Chondrocyte (in vitro differentiated cells): ENCODE measurements at places on chromosomes 4 and X. TPM values are rescaled to one million over a fixed set of nuclear protein-coding genes. Genes with fewer than 3 reads are reported as not detected.

Gene ZFP92
- total RNA-seq: 0.10 to 1.6 TPM (median 1.5 TPM) in 3 replicates

Gene PPBP
- total RNA-seq: not detected in 3 replicates

Gene CT45A10
- total RNA-seq: not detected in 3 replicates

Gene NOX1
- not detected in 3 replicates for total RNA-seq

Gene ETDB
- total RNA-seq: not detected in 3 replicates

Gene UCHL1
- 771 to 856 TPM (median 807 TPM) in 3 replicates for total RNA-seq

- no peak for DNase-seq
- H3K4me3 ChIP-seq: no peak overlapping the region
- no peaks in the 10 kb centered on the region for H3K27me3 ChIP-seq
- no peaks in the 10 kb centered on the region for H3K4me1 ChIP-seq
Observed at GRCh38 chrX:68072041-68072440, 361.3 kb downstream of the OPHN1 start.

DNA sequence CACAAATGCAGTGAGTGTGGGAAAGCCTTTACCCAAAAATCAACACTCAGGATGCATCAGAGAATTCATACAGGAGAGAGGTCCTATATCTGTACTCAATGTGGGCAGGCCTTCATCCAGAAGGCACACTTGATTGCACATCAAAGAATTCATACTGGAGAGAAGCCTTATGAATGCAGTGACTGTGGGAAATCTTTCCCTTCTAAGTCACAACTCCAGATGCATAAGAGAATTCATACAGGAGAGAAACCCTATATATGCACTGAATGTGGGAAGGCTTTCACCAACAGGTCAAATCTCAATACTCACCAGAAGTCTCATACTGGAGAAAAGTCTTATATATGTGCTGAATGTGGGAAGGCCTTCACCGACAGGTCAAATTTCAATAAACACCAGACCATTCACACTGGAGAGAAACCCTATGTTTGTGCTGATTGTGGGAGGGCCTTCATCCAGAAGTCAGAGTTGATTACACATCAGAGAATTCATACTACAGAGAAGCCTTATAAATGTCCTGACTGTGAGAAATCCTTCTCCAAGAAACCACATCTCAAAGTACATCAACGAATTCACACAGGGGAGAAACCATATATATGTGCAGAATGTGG is 79.3 kb downstream of the ZNF81 start:
- no peak overlapping the region for H3K4me3 ChIP-seq
- peaks cover 39% of the 10 kb centered on the region for H3K36me3 ChIP-seq
- H3K4me1 ChIP-seq: no peaks in the 10 kb centered on the region
- no peak for DNase-seq

- peaks cover 1% of the 10 kb centered on the region for H3K36me3 ChIP-seq
- no peak overlapping the region for H3K27ac ChIP-seq
- no peaks in the 10 kb centered on the region for H3K4me1 ChIP-seq
- H3K4me3 ChIP-seq: no peak overlapping the region
Observed at GRCh38 chr4:74884266-74884665, 48.6 kb upstream of the PARM1 start.

- no peak overlapping the region for H3K27ac ChIP-seq
- H3K4me1 ChIP-seq: peaks cover 30% of the 10 kb centered on the region
- peaks cover 4% of the 10 kb centered on the region for H3K36me3 ChIP-seq
- H3K4me3 ChIP-seq: no peak overlapping the region
- no peaks in the 10 kb centered on the region for H3K27me3 ChIP-seq
- DNase-seq: no peak
Observed at GRCh38 chr4:139297001-139297410, 4.3 kb upstream of the NAA15 start.

DNA sequence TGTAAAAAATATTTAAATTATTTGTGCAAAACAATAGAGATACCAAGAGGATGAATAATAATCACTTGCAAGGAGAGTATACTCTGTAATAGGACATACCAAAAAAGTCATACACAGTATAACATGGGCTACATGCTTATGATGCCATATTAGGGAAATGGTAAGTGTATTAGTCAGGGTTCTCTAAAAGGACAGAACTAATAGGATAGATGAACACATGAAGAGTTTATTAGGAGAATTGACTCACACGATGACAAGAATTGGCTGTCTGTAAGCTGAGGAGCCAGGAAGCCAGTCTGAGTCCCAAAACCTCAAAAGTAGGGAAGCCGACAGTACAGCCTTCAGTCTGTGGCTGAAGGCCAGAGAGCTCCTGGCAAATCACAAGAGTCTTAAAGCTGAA is 151.2 kb downstream of the DTHD1 start:
- H3K4me1 ChIP-seq: no peaks in the 10 kb centered on the region
- no peak overlapping the region for H3K27ac ChIP-seq
- H3K27me3 ChIP-seq: peaks cover 2% of the 10 kb centered on the region
- H3K36me3 ChIP-seq: no peaks in the 10 kb centered on the region
- DNase-seq: no peak
- no peak overlapping the region for H3K4me3 ChIP-seq

GRCh38 chr4:46196086-46196485 is 72.2 kb upstream of the GABRG1 start:
- H3K4me3 ChIP-seq: no peak overlapping the region
- no peak for DNase-seq
- H3K27ac ChIP-seq: no peak overlapping the region
- no peaks in the 10 kb centered on the region for H3K4me1 ChIP-seq
- no peaks in the 10 kb centered on the region for H3K27me3 ChIP-seq
- no peaks in the 10 kb centered on the region for H3K36me3 ChIP-seq

DNA sequence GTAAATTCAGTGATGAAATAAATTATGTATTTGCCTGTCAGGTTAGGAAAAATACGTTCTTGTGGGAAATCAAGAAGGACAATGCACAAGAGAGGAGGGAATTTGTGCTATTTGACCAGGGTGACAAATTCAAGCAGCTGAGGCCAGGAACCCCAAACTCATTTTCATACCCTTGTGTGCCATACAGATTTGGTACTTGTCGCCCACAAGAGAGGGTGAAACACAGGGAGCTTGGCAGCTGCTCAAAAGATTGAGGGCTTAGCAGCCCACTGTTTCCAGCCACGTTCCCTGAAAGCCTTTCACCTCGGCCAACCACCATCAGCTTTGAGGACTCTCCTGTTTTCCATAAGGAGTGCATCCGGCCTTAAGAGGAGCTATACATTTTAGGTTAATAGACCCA is 111.2 kb downstream of the COL25A1 start:
- no peaks in the 10 kb centered on the region for H3K27me3 ChIP-seq
- H3K27ac ChIP-seq: no peak overlapping the region
- no peaks in the 10 kb centered on the region for H3K36me3 ChIP-seq
- H3K4me1 ChIP-seq: no peaks in the 10 kb centered on the region
- no peak overlapping the region for H3K4me3 ChIP-seq
- DNase-seq: no peak

GRCh38 chr4:24971192-24971591 is 58.4 kb upstream of the CCDC149 start:
- DNase-seq: no peak

- H3K36me3 ChIP-seq: no peaks in the 10 kb centered on the region
- H3K27ac ChIP-seq: no peak overlapping the region
- no peaks in the 10 kb centered on the region for H3K27me3 ChIP-seq
- H3K4me3 ChIP-seq: no peak overlapping the region
- peaks cover 5% of the 10 kb centered on the region for H3K4me1 ChIP-seq
Observed at GRCh38 chr4:179695175-179695574, 2252.9 kb upstream of the AGA start.

- no peaks in the 10 kb centered on the region for H3K27me3 ChIP-seq
- no peak overlapping the region for H3K27ac ChIP-seq
- H3K4me3 ChIP-seq: no peak overlapping the region
- H3K4me1 ChIP-seq: peaks cover 15% of the 10 kb centered on the region
- no peaks in the 10 kb centered on the region for H3K36me3 ChIP-seq
Observed at GRCh38 chrX:13258052-13258444, 61.8 kb downstream of the ATXN3L start.

DNA sequence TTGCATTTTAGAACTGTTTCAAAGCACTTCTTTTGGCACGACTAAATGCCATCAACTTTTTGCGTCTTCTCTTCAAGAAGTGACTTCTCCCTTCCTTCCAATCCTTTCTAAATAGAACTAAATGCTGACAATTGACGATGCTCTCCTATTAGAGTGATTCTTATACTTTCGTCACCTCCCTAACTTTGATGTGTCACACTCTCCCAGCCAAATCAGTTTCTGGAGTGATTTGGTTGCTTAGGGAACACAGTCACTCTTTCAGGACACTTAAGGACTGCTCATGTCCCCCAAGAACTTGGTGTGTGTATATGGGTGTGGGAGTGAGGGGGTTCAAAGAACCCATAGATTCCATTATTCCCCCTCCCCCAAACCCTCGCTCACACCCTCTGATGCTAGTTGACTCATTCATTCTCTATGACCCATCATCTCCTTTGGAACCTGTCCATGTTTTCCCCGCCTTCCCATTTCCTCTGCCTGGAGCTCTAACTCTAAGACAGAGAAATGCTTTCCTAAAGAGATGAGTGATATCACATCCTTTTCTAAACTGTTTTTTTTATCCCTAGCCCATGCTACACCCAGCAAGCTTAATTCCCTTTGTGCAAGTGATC is 26.8 kb upstream of the AREG start:
- peaks cover 5% of the 10 kb centered on the region for H3K27me3 ChIP-seq
- H3K4me1 ChIP-seq: peaks cover 9% of the 10 kb centered on the region
- no peaks in the 10 kb centered on the region for H3K36me3 ChIP-seq
- H3K4me3 ChIP-seq: no peak overlapping the region

DNA sequence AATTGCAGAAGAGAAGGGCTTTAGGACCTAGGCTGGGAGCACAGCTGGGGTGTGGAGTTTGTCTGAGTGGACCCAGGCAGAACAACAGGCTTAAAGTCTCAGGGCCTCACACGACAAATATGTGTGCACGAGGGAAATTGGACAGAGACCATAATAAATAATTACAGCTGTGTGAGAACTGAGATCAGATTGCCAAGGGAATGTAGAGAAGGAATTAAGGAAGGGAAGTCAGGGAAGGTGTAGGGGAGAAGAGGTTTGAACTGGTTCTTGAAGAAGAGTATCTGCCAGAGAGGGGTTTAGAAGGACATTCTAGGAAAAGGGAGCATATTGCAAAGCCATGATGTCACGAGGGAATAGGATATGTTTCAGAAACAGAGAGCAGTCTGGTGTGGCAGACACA is 120.7 kb upstream of the TSPAN5 start:
- no peaks in the 10 kb centered on the region for H3K27me3 ChIP-seq
- H3K36me3 ChIP-seq: no peaks in the 10 kb centered on the region
- DNase-seq: no peak
- peaks cover 13% of the 10 kb centered on the region for H3K4me1 ChIP-seq
- H3K4me3 ChIP-seq: no peak overlapping the region
- no peak overlapping the region for H3K27ac ChIP-seq

GRCh38 chr4:183314336-183314735 is 5.7 kb downstream of the CLDN22 start:
- H3K36me3 ChIP-seq: peaks cover 26% of the 10 kb centered on the region
- no peaks in the 10 kb centered on the region for H3K27me3 ChIP-seq
- no peak overlapping the region for H3K4me3 ChIP-seq
- no peak for DNase-seq
- no peak overlapping the region for H3K27ac ChIP-seq
- H3K4me1 ChIP-seq: no peaks in the 10 kb centered on the region

DNA sequence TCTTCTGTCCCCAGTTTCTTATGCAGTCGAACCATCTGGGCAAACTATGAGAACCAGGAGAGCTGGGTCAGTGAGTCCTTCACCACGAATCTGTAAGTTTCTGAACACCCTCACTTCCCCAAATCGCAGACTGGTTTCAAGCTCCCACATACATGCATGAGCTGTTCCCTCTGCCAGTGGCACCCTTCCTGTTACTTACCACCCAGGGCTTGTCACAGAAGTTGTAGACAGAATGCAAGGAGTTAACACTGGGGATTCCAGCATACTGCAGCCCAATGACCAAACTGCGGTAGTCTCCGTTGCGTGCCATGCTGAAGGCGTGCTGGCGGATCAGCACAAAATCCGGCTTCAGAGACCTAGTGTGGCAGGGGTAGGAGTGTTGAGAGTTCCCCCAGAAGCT is 14.6 kb downstream of the SYN1 start:
- DNase-seq: no peak
- peaks cover 4% of the 10 kb centered on the region for H3K36me3 ChIP-seq
- H3K27ac ChIP-seq: no peak overlapping the region
- H3K27me3 ChIP-seq: no peaks in the 10 kb centered on the region

DNA sequence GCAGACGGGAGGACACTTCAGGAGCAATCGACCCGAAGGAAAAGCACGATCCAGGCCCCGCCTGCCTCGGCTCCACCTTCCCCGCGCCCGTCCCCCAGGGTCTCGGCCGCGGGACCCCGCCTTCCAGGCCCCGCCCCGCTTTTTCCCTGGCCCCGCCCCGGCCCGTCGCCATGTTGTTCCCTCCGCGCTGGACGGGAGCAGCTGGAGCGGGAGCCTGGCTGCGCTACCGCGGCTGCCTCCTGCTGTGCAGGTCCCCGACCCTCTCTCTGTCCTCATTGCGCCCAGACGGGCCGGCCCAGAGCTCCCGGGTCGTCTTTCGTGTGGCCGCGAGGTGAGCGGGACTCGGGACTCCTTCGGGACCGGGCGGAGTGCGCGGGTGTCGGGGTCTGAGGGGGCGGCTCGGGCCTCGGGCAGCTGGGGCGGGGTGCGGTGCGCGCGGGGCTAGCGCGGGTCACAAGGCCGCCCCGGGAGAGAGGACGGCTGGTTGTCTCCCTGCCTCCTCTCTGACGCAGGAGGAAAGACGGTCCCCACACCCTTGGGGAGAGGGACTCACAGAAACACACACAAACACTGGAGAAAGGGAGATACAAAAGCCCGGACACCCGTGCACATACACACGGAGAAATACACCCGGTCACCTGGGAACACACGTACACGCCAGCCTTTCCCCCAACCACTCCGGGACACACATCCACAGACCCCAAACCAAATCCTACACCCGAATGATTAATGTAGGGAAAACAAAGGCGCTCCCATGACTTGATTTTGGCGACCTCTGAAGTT is at the start of gene RAB9A:
TSS of gene RAB9A (plus strand) at position 171 of the 783 bp plus-strand sequence. CDS start 19,619 bp downstream, outside the sequence.
- peaks cover 47% of the 10 kb centered on the region for H3K4me1 ChIP-seq
- H3K27me3 ChIP-seq: no peaks in the 10 kb centered on the region
- peak within 1 kb of the TSS; percentile 73 for H3K4me3 ChIP-seq
- peak within 1 kb of the TSS; percentile 87 for H3K27ac ChIP-seq
- no peaks in the 10 kb centered on the region for H3K36me3 ChIP-seq

DNA sequence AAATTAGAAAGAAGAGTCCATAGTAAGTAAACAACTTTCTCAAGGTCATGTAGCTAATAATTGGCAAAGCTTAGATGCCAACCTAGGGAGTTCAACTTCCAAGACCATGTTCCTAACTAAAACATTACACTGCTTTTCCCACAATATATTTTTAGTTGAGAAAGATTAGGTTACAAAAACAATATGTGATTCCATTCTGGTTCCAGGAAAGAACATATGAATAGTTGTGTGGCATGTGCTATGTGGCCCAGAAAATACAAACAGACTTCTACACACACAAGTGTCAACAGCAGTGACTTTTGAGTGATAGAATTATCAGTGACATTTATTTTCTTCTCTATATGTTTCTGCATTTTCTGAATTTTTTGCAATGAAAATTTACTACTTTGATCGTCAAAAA is 62.7 kb upstream of the EDNRA start:
- peaks cover 19% of the 10 kb centered on the region for H3K4me1 ChIP-seq
- no peaks in the 10 kb centered on the region for H3K27me3 ChIP-seq
- peak overlapping the region; percentile 52 for H3K27ac ChIP-seq
- H3K4me3 ChIP-seq: no peak overlapping the region
- peaks cover 4% of the 10 kb centered on the region for H3K36me3 ChIP-seq

- H3K27me3 ChIP-seq: no peaks in the 10 kb centered on the region
- no peak for DNase-seq
- no peak overlapping the region for H3K27ac ChIP-seq
- no peaks in the 10 kb centered on the region for H3K4me1 ChIP-seq
- no peak overlapping the region for H3K4me3 ChIP-seq
Observed at GRCh38 chr4:11543706-11544105, 115.0 kb upstream of the HS3ST1 start.

GRCh38 chr4:125187226-125188176 is 127.3 kb upstream of the FAT4 start:
- peaks cover 14% of the 10 kb centered on the region for H3K4me1 ChIP-seq
- H3K36me3 ChIP-seq: no peaks in the 10 kb centered on the region
- H3K4me3 ChIP-seq: no peak overlapping the region
- H3K27me3 ChIP-seq: no peaks in the 10 kb centered on the region
